ENCODE measurements at places on chromosomes 13 and 19.
A peak's percentile ranks its signal among the peaks of the same experiment; 100 is the strongest.

GRCh38 chr19:1522838-1523237, 1.0 kb upstream of the PLK5 start:
- DNase-seq, result no peak

GRCh38 chr13:65959305-65959704, 1270.8 kb downstream of the PCDH9 start:
- peak; percentile 28 for DNase-seq

DNA sequence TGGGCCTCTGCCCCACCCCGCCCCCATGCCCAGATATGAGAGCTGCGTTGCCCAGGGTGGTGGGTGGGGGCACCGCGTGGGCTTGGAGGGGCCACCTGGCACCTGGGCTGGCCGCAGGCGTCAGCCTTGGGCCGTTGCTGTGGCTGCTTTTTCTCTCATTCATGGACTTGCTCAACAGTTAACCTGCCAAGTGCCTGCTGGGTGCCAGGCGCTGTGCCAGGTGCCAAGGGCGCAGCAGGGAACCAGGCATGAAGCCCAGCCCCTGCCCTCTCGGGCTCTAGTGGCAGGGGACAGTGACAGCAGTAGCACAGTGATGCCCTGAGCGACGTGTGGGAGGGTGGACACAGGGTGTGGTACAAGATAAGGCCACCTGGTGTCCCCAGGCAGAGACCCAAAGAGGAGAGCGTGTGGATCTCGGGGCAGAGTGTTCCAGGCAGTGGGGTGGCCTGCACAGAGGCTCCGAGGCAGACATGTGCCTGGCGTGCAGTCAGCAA, 28.1 kb downstream of the DHX34 start:
- no peak for DNase-seq

GRCh38 chr19:8155318-8155717, 5.9 kb upstream of the FBN3 start:
- no peak for DNase-seq

DNA sequence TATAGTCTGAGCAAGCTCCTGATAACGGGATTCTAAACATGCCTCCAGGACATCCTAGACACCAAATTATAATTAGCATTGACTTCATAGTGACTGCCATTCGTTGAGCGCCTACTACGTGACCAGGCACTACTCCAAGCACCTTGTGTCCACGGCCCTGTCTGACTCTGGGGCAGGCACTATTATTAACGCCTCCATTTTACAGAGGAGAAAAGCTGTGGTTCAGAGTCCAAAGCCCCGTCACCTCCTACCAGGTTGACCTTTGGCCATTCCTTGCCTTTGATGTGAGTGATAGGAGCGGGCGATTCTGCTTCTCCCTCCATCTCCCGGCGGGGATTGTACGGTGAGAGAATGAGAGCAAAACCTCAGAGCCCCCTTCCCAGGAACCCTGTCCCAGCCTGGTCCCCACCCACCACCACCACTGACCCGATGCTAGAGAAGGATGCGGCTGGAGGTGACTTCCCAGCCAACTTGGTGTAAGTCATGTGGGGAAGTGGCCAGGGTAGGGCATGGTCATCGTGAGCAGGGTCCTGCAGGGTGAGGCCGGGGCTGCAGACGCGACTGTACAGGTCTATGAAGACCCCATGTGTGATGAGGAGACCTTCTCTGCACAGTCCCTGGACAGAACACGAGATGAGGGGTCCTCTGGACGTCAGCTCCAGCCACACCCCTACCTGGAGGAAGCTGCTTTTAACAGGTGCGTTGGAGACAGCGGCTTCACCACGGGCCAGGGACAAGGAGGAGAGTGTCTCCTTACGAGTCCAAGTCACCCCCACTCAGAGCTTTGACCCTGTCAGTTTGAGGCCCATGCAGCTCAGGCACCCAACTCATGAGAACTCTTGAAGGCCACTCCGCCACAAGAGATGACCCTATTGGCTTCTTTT, at the start of gene IGSF23:
Gene IGSF23, plus strand, starts transcription at position 269 of the 884 bp plus-strand sequence. Its CDS starts 83 bp downstream, at position 352.
- no peak for DNase-seq

DNA sequence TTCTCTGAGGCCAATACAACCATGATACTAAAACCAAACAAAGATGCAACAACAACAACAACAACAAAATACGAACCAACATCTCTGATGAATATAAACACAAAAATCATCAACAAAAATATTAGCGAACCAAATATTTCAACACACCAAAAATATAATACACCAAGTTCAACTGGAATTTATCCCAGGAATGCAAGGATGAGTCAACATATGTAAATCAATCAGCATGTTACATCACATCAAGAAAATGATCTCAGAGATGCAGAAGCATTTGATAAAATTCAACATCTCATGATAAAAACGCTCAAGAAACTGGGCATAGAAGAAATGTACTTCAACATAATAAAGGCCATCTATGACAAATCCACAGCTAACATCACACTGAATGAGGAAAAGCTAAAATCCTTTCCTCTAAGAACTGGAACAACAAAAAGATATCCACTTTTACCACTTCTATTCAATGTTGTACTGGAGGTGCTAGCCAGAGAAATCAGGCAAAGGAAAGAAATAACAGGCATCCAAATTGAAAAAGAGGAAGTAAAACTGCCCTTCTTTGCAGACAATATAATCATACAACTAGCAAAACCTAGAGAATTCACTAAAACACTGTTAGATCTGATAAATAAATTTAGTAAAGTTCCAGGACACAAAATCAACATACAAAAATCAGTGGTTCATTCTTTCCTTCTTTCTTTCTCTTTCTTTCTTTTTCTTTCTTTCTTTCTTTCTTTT, 2448.7 kb upstream of the PCDH20 start:
- peak; percentile 58 for DNase-seq
